A549 (cell line): ENCODE measurements at places on chromosomes 4 and X.

DNA sequence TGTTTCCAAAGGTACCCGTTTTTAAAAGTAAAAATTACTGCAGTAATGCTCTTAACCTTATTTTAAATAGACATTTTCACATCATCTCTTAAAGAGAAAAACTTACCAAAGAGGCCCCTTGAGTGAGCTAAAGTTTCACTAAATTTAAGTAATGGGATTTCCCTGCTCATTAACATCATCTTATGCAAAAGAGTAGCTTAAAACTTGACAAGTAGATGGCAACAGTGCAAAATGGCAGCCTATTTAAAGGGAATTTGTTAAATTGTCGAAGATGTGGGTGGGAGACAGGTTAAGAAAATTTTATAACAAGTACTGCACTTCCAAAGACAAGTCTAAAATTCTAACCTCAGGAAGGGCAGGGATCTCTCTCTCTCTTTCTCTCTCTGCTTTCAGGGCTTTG lies 271.7 kb upstream of the LDB2 start:
- DNase-seq: no peak

GRCh38 chr4:112852601-112853000 lies 196.9 kb upstream of the ANK2 start:
- no peak for DNase-seq

DNA sequence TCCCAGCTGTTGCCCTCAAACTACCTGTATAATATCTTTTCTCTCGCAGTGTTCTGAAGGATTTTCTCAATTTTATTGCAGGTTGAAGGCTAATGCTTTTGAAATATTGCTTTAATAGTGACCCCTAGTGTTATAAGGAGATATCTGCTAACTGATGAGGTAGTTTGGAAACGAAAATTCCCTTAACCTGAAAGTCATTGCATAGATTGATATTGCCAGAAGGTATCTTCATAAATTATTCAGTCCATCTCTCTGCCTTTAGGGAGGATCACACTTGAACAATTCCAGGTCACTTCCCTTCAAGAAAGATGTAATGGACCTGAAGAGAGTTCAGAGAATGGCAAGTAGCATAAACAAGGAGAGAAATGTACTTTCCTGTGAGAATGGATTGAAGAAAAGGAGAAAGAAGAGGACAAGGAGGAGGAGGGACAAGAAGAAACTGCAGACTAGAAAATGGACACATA lies 44.1 kb downstream of the TIGD4 start:
- DNase-seq: peak; percentile 9

GRCh38 chr4:67779631-67780030 lies 25.4 kb upstream of the GNRHR start:
- DNase-seq: no peak

- no peak for DNase-seq
Measured at GRCh38 chr4:2399631-2400190, 18.7 kb downstream of the ZFYVE28 start.

- no peak for DNase-seq
Measured at GRCh38 chr4:176451443-176451842, 131.7 kb downstream of the SPCS3 start.

- no peak for DNase-seq
Measured at GRCh38 chr4:150008546-150008945, 69.7 kb upstream of the DCLK2 start.

- no peak for DNase-seq
Measured at GRCh38 chr4:44679060-44679459, 840 bp downstream of the GUF1 start.

- DNase-seq: peak; percentile 13
Measured at GRCh38 chr4:14792702-14793227, 209.5 kb upstream of the CPEB2 start.

DNA sequence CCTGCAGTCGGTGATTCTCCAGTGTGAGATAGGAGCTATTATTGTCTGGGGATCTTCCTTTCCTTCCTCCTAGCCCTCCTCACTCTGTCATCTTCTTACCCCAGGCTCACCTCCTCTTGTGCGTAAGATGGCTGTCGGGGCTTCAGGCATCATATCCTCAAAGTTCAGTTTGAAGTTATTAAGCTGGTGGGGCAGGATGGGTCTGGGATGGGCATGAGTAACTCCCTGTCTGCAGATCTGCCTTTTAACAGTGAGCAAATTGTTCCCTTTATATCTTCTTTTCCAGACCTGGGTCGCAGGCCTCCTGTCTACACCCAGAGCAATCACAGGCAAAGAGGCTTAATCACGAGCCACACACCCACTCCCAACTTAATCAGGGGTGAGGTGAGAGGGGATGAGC lies 900 bp upstream of the MTMR1 start:
- DNase-seq: no peak

DNA sequence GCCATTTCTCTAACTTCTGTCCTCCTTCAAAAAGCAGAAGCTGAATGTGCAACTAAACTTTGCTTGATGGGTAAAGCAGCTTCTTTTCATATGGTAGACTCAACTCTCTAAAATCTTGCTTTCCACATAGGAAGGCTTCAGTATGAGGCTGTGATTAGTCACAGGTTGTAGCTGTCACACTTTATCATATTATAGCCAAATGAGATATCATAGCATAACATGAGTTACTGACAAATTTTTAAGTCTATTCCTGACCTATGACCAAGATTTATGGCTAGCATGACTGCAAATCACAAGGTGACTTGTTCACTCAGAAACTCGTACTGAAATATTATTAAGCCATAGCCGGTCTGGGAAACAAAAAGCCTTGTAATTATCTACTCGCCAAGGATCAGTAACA lies 998.6 kb downstream of the RPA4 start:
- DNase-seq: no peak

DNA sequence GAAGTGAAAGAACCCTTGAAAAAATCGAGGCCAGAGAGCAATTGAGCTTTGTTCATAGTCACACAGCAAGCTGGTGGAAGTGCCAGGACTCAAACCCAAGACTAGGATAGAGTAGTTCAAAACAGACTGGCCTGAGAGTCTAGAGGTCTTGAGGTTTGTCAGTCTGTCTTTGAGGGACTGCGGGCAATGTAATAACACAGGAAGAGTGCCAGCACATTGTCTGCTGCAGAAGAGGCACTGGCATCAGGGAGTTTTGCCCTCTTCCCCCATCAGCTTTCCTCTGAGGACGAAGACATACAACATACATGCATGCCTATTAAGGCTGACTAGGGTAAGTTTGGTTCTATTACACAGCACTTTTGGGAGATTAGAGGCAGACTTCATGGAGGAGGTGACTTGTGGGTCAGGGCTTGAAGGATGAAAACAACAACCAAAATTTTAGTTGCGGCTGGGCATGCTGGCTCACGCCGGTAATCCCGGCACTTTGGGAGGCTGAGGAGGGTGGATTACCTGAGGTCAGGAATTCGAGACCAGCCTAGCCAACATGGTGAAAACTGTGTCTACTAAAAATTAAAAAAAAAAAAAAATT lies 64.1 kb upstream of the LAS1L start:
- no peak for DNase-seq

DNA sequence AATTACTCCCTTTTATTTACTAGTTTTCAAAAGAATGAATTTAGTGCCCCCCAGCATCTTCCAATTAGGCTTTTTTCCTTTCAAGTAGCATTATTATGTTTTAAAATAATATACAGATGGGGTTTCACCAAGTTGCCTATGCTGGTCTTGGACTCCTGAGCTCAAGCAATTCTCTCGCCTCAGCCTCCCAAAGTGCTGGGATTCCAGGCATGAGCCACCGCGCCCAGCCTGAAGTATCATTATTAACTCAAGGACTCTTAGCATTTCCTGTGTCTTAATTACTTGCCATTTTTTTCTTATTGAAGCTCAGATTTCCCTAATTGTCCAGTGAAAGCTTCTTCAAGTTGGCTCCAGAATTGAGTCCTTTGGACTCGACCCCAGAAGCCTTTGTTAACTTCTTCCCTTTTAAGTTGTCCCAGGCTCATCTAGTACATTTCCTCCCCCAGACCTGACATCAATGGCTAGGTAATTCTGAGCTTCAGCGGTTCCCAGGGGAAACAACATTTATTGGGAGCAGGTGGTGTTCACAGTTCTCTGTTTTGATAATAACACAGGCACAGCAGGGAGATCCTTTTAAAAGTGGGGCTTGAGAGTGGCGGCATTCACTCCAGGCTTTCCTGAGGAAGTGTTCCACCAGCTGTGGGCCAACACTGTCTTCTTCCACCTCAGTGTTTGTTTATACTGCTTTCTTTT lies 10.0 kb downstream of the SAT1 start:
- no peak for DNase-seq

DNA sequence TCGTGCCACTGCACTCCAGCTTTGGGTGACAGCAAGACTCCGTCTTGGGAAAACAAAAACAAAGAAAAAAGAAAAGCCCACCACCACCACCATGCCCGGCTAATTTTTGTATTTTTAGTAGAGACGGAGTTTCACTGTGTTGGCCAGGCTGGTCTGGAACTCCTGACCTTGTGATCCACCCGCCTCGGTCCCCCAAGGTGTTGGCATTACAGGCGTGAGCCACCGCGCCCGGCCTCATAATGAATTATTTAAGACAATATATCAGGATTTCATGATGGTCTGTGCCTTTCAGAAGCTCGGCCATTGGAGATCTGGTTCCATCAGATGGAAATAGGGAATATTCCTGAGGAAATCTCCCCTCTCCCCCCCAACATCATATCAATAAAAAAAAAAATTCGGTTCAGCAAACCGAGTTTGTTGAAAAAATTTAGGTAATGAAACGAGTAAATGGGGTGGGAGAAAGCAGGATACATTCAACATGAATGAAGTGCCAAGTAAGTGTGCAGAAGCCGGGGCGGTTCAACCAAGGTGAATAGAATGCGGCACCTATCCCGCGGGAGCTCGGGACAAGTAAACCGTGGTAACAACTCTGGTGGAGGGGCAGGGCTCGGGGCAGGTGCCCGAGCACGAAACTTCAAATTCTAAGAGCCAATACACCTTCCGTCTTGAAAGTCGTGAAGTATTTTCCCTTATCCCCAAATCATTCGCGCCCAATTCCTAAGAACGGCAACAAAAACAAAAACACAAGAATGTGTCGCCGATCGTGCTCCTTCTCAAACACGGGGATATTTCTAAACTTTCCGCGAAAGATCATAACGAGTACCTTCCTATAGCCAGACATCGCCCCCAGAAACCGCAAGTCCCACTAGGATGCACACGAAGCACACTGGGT lies 773 bp upstream of the TXLNG start:
- no peak for DNase-seq

GRCh38 chrX:8190341-8190830 lies 19.3 kb upstream of the VCX2 start:
- no peak for DNase-seq

GRCh38 chr4:48985976-48986653 lies at the start of gene CWH43:
CWH43 (plus strand) TSS chr4:48986275; CDS start chr4:48986430, 155 bp downstream.
- no peak for DNase-seq

DNA sequence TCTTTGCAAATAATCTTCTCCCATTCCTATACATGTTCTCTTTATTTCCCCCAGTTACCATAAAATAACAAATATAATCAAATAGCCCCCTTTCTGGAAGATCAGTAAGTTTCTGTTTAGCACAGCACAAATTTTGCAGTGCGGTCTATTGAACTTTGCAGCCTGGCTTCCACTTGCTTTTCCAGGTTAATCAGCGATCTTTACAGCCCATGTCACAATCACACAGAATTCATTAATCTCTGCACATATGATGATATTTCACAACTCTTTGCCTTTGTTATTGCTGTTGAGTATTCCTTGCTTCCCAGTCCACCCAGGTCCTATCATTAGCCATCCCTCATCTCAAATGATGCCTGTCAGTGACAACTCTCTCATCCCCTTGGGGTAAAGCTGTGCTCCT lies 2358.0 kb downstream of the PCDH7 start:
- no peak for DNase-seq

DNA sequence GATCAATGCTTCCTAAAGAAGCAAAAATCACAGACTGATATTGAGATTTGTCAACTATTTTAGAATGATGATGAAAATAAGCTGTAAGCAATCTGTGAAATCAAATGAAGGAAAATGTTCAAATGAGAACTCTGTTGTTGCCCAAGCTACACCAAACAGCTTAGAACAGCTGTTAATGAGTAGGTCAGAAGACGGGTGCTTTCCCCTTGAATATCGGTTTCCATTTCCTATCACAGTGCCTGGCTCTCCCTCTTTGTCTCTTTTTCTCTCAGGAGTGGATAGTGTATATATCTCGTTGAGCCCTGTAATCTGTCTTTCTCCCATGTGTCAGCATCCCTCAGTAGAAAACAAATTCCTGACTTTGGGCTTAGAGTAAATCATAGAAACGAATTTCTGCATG lies 1592.9 kb upstream of the TENM3 start:
- DNase-seq: no peak

GRCh38 chrX:106891762-106892460 lies 11.2 kb downstream of the RIPPLY1 start:
- no peak for DNase-seq

GRCh38 chr4:81960961-81961360 lies 412.8 kb downstream of the HNRNPD start:
- DNase-seq: no peak

- DNase-seq: peak; percentile 42
Measured at GRCh38 chrX:119694601-119695534, 1.9 kb upstream of the SEPTIN6 start.

DNA sequence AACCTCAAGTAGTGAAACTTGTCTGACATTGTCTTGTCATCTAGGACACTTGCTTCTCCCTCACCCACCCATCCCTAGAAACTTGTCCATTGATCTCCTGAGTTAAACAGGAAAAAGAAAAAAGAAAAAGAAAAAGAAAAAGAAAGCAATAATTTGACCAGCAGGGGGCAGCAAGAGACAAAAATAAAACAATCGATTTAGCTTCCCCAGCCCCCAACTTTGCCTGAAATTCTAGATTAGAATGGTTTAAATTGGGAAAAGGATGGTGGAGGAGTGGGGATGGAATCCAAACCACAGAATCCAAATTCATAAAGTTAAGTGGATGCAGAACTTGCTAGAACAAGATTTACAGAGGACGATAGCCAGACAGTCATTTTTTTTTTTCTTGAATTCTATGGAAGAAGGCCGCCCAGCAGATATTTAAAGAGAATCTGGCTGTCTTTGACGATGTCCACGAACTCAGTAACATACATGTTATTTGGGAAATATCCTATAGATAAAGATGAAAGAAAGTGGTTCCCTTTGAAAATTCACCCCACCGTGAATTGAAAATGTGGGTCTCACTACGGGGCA lies 282.9 kb downstream of the USP46 start:
- DNase-seq: peak; percentile 30

DNA sequence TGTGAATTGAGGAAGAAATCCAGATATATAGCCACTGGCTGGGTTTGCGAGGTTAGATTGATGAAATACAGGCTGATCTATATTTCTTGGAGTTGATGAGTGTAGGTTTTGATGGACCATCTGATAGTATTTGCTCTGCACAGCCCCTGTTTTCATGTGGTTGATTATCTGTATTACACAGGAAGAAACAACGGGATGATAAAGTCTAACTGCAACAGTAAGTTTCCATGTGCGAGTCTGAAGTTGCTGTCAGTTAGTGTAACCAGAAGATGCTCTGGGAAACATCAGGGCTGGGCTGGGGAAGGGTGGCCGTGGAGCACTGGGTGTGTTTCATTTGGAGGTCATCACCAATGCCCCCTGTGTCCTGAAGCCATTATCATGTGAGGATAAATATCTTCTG lies 148.4 kb upstream of the SFRP2 start:
- DNase-seq: no peak
